ENCODE measurements at places on chromosomes 13 and 19.

- DNase-seq = no peak
Observed at GRCh38 chr13:53507741-53508140, 479.1 kb downstream of the OLFM4 start.

DNA sequence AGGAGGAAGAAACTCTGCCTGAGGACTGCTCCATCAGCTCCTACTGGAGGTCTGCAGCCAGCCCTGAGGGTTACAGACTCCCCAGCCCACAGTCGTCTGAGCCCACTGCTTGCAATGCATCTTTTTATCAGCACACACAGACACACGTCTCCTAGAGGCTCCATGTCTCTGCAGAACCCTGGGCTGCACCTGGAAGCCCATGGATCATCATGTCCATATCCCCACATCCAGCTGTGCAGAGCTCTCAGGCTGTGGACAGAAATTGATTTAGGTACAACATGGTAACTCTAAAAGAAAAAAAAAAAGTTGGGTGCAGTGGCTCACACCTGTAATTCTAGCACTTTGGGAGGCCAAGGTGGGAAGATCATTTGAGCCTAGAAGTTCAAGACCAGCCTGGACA is 32.9 kb upstream of the ISYNA1 start:
- DNase-seq = no peak

DNA sequence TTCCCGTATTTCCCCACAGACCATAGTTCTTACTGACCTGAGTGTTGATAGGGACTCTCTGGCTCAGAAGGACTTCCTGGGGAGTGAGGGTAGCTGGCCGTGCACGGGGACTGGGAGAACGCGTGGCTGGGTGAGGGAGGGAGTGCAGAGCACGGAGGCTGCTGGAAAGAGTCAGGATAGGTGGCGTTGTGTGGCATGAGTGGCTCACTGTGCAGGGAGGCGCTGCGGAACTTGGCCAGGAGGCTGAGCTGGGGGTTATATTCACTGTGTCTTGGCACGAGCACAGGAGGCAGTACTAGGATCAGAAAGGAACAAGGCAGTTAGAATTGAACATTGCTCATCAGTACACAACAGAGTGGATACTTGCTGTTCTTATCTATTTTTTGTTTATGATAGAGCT is 47.4 kb downstream of the SMAD9 start:
- no peak for DNase-seq

GRCh38 chr19:43660971-43661360 is 9.0 kb downstream of the PLAUR start:
- DNase-seq = no peak

- DNase-seq = no peak
Observed at GRCh38 chr13:73934215-73934641, 200.0 kb downstream of the KLF12 start.

DNA sequence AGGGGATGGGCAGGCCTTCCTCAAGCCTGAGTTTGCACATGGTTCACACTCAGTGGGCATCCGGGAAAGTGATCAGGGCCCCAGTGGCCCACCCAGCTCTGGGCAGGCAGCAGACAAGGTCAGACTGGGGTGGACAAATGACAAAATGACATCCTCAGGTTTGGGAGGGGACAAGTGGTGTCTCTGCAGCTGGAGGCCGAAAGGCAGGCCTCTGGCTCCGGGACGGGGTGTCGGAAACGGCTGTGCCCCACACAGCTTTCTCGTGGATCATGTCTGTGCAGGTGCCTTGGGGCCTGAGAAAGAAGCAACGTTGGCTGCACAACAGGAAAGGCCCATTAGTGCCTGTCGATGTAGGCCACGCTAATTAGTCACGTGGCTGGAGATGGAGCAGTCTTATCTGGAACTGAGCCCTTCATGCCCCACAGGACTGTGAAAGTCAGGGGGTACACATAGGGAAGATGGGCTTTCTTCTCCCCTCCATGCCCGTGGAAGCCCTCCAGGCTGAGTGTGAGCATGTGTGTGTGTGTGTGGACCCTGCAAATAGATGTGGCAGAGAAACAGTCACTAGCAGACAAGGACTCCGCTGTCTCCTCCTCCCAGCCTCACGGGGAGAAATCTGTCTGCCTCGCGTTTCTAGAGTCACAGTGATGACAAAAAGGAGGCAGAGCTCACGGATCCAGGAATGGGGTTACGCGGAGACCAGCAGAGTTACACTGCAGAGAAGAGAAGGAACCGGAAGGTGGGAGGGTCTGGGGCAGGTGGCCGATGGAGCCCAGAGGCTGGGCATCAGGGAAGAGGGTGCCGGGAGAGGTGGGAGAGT is 44.2 kb downstream of the CHST8 start:
- no peak for DNase-seq

Data from CD4-positive, alpha-beta T cell treated with Interferon gamma for 1 hour (primary cell).